ENCODE measurements at places on chromosomes 5 and 9.

- peak; percentile 13 for DNase-seq
These were observed 5.5 kb downstream of the OTULIN start for GRCh38 chr5:14669975-14670374.

- DNase-seq = no peak
These were observed 21.4 kb upstream of the ISOC1 start for GRCh38 chr5:129073111-129073510.

DNA sequence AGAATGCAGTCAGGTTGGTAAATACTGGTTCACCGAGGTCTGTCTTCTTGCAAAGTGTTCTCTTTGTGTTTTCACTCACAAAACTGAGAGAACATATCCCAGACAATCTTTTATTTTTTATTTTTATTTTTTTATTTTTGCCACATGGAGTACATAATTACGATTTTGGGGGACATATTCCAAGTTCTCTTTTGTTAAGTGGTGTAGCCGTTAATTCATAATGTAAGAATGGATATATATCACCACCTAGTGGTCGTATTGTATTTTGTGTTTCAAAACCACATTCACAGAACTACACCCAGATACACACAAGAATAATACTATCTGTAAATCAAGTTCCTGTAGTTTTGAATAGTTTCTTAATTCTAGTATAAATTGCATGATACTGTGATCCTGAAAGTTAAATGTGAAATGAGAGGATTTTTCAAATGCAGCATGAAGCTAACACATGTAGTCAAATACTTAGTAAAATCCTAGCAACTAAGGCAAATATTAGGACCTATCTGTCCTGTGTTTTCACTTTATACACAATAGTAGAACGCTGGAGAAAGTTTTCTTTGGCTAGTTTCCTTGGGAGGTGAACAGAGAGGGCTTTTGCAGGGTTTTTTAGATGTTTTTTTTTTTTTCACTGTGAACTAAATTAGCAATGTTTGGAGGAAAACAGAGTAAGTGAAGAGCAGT is 92.7 kb downstream of the VCAN start:
- DNase-seq = peak; percentile 32

DNA sequence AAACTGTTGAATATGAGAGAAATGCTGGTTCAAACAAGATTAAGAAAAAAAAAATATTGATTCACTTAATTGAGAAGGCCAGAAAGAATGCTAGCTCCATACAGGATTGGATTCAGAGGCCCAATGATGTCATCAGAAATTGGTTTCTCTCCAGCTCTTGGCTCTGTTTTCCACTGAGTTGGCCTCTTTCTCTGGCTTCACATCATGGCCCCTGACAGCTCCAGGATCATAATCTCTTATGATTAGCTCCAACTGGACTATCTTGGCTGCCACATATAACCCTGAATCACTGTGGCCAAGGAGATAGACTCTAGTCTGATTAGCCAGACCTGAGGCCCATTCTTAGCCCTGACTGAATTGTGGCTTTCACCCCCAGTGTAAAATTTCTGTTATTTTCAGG is 244.7 kb upstream of the GRAMD2B start:
- no peak for DNase-seq
